BJ (cell line): ENCODE measurements at places on chromosomes 5 and 9.

DNA sequence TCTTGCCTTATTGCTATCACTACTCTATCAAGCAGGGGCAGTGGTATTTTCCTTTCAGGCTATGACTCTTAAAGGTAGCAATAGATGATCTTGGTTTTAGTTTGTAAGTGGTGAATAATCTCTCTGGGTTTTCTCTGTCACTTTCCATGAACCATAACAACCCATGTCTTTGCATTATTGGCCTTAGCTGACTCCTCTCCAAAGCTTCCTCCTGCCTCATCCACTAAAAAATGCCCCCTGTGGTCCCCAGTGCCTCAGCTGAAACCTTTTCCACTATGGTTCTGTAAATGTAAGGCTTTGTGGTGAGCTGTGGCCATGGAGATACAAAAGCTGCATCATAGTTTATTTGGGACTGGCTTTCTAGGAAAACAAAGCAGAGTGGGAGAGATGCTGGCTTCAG, 128.8 kb downstream of the GPBP1 start:
- no peak for DNase-seq

GRCh38 chr9:116501871-116502270, 185.2 kb upstream of the TRIM32 start:
- no peak for DNase-seq

DNA sequence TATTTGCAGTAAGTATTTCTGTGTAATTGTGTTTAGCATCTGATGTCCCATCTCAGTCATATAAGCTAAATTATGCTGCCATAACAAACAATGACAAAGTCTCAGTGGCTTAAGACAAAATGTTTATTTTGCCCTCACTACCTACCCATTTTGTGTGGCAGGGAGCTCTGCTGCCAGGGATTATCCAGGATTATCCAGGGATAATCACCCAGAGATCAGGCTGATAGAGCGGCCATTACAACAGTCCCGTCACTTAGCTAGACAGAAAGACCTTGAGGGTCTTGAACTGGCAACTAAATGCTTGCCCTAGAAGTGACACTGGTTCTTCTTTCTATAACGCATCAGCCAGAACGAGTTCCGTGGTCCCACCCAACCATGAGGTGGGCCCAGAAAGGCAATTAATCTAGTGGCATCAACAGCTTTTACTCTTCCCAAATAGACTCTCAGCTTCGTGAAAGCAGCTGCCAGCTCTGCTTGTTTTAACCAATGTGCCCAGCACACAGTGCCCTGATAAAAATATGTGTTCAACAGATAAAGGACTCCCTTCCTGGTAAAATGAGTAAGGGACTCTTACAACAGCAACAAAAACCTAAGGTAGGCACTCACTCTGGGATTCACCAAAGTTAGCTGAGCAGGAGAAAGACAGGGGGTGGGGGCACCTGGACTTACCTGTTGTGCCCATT, 22.8 kb downstream of the CCDC69 start:
- DNase-seq: no peak

GRCh38 chr9:134928436-134929192, 10.9 kb upstream of the FCN1 start:
- no peak for DNase-seq

DNA sequence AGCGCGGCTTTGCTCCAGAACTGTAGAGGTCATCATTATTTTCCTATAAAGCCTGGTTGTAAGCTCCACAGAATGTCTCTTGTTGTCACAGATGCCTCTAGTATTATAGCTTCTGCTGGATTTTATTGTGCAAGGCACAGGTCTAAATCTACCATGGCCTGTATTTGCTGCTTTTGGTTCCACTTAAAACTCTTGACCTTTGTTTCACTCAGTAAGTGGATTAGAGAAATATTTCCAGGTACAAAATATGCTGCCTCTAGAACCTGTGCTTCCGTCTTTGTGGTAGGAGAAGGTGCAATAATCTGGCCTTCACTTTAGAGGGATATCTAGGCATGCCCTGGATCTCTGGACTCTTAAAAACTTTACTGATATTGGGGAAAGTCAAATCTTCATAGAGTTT, 476.6 kb upstream of the CD180 start:
- no peak for DNase-seq

DNA sequence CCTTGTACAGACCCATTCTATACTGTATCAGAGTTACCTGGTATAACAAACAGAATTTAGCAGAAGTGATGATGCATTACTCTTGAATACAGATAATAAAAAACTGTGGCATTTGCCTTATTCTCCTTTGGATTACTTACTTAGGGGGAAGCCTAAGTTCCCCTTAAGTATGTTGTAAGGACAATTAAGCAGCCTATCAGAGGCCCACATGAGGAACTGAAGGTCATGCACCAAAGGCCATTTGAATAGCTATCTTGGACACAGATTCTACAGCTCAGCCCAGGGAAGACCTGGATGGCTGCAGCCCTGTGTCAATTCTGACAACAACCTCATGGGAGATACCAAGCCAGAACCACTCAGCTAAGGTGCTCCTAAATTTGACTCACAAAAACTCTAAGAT, 125.2 kb downstream of the RAPGEF6 start:
- no peak for DNase-seq

DNA sequence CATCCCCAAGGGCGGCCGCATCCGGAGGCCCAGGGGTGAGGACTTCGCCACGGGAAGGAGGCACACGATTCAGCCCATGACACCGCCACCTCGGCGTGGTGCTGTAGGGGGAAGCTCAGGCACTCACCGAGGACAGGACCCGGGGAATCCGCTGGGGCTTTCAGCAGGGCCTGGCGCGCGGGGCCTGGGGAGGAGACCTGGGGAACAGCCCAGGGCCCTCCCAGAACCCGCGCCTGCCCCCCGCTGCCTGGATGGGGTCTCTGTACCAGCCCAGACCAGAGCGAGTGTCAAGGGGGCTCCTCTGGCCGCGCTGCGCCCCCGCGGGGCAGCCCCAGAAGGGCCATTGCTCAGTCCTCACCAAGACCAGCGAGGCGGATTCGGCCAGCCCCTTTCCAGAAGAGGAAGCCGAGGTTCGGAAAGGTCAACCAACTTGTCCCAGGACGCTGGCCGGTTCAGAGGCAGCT, 12.8 kb downstream of the COL23A1 start:
- no peak for DNase-seq

DNA sequence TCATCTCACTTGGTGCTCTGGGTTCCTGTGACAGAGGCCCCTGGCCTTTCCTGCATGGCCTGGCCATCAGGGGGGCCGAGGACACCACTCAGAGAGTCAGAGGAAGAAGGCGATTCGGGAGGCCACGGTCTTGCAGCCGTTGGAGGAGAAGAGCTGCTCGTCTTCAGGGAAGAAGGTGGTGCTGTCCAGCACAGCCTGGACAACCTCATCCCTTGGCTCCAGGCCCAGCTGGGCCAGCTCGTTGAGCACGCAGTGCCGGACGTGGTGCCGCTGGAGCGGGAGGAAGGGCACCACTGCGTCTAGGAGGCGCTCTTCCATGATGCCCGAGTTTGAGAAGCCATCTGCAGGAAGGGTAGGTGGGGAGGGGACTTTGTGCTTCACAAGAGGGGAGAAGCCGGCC, 3.2 kb downstream of the TOR2A start:
- no peak for DNase-seq

DNA sequence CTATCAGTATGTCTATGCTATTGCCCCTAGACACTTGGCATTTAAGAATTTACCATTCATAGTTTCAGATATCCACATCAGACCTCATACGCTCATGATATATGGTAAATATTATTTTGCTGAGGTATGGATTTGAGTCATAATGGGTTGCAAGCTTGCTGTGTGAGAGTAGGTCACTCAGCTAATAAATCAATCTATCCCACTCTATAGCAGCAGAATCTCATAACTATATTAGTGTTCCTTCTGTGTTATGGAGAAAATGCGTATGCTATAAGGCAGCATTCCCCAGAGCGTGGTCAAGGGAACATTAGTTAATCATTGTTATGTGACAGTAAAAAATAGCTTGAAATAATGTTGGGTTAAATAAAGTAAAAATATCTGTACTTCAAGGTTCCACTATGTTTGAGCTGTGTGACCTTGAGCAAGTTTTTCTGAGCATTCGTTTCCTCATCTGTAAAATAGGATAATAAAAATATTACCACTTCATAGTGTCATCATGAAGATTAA, 7.7 kb downstream of the TRIM32 start:
- DNase-seq: no peak

DNA sequence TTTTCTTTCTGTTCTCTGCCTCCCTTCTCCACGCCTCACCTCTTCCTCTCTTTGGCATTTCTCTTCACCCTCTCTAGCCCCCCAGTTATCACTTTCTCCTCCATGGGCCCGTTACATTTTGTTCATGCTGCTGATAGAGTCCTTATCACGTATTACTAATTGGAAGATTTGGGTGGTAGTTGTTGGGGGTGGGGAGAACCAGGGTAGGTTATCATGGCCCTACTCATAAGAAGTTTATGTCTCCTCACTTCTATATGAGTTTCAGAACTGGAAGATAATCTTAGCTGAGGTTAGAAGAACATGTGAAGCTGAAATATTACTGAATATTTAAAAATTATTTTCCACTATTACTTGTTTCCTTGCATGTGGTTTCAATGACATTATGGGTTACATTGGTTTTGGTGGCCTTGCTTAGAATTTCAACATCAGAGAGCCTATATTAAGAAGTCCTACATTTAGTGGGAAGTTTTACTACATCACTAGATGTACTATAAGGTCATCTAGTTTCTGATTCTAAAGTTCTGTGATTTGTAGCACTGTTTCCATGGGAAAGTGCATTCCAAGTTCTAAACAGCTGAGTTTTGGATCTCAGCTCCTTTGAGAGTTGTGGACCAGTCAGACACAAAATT, 36.8 kb downstream of the PIP5K1B start:
- DNase-seq: no peak

GRCh38 chr5:149820536-149821510, 90.7 kb downstream of the PPARGC1B start:
- no peak for DNase-seq

DNA sequence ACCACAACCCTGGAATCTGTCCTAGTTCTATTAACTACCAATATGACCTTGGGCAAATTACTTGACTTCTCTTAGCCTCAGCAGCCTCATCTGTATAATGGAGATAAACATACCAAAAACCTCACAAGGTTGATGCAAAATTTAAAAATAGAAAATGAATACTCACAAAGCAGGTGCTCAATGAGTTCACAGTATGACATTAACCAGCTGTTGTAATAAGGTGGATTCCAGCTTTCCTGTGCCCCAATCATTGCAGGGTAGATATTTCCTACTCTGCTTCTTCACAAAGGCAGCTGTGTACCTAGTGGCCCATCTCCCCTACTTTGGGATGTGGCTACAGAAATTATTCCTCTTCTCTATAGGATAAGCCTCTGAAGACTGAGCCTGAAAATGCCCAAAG, 8.8 kb downstream of the HTR4 start:
- no peak for DNase-seq

DNA sequence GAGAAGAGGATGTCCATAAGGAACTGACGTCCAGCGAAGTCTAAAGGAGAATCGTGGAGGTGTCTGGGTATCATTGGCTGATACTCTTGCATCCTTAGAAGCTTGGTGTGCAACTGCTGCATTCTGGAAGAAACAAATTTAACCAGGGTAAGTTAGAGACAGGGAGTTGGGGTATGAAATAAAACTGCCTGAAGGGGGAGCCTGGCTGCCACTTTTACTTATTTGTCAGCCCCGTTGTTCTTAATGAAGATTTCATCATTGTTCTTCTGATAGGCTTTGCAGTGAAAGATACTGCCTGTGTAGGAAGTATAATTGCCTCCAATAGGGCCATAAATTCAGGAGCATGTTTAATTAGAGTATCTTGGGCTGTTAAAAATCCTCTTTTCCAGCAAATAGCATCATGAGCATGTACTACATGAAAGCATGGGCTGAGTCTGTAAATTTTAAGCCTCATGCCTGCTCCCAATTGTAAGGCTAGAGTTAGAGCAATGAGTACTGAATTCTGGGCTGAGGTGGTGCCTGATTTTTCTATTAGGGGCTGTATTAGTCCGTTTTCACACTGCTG, 1264.5 kb upstream of the ACO1 start:
- DNase-seq: no peak

DNA sequence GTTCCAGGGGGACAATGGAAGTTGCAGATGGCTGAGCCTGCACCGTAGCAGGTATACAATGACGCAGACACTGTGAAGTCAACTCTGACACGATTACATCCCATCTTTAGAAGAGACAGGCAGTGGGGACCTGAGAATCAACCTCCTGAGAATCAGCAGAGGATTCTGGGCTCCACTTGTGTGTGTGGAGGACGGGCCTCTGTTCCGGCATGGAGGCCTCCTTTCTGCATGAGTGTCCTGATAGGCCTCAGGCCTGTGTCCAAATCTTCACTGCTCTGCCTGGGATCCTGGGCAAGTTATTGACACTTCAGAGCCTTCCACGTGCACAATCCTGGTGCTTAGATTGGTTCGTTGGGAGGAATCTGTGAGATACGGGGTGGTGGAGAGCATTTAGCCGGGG, 151.2 kb upstream of the COL5A1 start:
- DNase-seq: no peak

DNA sequence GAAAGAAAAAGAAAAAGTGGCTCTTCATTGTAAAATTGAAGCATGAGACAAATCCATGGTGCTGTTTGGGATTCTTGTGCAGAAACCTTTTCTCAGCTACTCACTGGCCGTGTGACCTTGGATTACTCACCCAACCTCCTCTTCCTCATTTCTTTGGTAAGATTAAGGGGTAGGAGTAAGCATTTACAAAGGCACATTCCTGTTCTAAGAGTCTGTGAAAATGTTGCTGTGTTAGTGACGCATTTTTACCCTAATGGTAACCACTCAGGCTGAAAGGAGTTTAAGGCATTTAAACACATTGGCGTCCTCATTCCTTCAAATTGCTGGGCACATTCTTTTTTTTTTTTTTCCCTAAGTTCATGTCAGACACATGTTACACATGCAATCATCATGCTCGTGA, 4.3 kb downstream of the RAI14 start:
- peak; percentile 89 for DNase-seq

GRCh38 chr5:179278119-179278518, 67.1 kb downstream of the ADAMTS2 start:
- no peak for DNase-seq

GRCh38 chr9:119458068-119458467, 88.8 kb upstream of the BRINP1 start:
- DNase-seq: no peak

DNA sequence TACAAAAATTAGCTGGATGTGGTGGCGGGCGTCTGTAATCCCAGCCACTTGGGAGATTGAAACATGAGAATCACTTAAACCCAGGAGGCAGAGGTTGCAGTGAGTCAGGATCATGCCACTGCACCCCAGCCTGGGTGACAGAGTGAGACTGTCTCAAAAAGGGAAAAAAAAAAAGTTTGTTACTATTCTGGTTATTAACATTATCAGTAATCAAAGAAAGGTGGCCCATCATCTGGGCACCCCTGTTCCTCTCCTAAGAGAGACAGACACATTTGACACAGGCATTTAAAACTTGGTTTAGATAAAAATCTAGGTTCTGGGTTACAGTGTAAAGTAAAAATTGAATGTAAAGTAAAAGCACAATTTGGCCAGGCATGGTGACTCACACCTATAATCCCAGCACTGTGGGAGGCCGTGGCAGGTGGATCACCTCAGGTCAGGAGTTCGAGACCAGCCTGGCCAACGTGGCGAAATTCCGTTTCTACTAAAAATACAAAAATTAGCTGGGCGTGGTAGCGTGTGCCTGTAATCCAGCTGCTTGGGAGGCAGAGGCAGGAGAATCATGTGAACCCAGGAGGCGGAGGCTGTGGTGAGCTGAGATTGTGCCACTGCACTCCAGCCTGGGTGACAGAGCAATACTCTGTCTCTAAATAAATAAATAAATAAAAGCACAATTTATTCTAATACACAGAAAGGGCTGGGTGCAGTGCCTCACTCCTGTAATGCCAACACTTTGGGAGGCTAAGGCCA, 16.7 kb upstream of the PHYHD1 start:
- DNase-seq: no peak

GRCh38 chr9:125812403-125812802, 65.2 kb downstream of the PBX3 start:
- no peak for DNase-seq
